NAMALWA (cell line): ENCODE measurements at places on chromosomes 16 and 17.

DNA sequence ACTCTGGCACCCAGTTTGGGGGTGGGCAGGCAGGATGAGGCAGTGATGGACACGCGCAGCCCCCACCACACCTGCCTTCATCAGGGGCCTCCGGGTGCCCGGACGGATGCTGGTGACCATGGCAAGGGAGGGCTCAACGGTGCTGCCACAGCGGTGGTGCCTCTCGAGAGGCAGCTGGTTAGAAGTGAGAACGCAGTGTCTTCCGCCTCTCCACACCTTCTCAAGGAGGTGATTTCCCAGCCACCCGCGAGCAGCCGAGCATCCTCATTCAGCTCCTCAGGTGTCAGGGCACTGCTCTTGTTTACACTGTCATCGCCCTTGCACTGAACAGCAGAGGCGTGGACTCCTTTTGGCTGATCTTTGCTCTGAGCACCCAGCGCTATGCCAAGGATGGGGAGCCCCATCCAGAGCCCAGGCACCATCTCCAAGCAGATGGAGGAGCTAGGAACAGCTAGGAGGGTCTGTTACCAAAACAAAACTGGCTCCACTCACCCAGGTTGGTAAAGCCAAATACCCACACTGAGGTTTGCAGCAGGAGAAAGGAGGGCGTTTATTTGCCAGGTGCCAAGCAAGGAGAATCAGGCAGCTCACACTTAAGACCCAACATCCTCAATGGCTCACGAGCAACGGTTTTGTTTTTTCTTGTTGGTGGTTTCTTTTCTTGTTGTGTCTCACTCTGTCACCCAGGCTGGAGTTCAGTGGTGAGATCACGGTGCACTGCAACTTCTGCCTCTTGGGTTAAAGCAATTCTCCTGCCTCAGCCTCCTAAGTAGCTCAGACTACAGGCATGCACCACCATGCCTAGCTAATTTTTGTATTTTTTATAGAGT is 174.3 kb upstream of the TNRC6C start:
- no peak for DNase-seq

DNA sequence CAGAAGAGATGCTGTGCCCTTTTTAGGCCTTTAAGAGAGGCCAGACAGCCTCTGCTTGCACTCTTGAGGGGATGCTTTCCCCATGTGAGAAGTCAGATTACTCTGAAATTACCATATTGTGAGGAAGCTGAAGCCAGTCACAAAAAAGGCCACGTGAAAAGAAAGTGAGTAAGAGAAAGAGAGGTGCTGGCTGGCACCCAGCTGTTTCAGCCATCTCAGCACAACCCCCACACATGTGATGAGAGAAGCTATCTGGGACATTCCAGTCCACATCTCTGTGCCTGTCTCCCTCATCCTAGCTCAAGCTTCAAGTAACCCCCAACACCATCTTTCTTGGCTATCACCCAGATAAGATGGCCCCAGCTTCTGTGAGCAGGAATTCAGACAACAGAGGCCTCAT is 131.4 kb downstream of the HS3ST2 start:
- no peak for DNase-seq

DNA sequence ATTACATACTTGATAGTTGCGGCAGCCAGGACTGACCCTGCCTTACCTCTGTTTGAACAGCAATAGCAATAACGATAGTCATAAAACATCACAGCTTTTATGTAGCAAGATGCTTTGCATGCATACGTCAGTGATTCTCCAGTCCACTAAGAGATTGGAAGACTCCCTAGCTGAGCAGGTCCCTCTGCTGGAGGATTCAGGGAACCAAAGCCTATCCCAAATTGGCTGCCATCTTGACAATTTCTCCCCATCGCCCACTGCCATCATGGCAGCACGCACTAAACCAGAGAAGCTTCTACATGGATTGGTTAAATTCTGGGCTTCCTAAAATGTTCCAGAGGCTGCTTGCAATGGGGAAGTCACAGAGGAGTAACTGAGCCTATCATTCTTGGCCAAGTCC is 360.6 kb upstream of the XYLT1 start:
- no peak for DNase-seq

DNA sequence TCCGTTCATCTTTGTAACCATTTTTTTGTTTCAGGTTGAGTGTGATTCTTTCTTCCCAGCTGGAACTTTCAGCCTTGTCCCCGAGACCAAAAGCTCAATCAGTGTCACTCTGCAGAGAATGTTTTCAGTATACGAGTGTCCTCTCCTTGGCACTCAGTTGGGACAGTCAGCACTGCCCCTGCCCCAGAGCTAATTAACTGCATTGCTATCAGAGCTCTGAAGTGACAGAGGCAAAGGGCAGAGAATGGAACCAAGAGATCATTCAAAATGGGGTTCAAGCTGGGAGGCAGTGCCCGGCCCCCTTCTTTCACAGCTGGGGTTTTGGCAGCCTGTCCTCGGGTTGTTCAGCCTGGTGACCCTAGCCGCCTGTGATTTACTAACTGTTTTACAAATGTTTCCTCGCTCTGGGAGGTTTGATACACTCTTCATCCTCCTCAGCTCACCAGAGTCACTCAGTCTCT is 195.9 kb upstream of the TBX2 start:
- no peak for DNase-seq

- no peak for DNase-seq
Observed at GRCh38 chr17:17526369-17526768, 30.2 kb upstream of the RASD1 start.

GRCh38 chr17:50508573-50509460 is 578 bp downstream of the MYCBPAP start:
- DNase-seq, result no peak

GRCh38 chr16:86584071-86584685 is 5.8 kb downstream of the FOXL1 start:
- no peak for DNase-seq

DNA sequence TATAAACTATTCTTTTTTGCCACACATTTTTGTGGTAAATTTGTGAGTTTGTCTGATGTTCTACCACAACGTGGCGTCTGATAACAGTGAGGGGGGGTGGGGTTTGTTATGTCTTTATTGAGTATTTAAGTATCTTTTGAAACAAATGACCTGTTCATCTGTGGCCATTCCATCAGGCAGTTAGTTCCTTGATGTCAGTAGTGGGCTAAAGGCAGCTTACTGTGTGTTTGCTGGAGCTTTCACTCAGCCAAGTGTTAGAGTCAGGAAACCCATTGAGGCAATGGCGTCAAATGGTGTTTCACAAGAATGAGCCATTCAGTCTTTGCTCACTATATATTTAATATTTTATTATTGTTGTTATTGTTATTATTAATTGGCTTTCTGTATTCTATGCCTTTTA is 28.0 kb downstream of the NQO1 start:
- no peak for DNase-seq

DNA sequence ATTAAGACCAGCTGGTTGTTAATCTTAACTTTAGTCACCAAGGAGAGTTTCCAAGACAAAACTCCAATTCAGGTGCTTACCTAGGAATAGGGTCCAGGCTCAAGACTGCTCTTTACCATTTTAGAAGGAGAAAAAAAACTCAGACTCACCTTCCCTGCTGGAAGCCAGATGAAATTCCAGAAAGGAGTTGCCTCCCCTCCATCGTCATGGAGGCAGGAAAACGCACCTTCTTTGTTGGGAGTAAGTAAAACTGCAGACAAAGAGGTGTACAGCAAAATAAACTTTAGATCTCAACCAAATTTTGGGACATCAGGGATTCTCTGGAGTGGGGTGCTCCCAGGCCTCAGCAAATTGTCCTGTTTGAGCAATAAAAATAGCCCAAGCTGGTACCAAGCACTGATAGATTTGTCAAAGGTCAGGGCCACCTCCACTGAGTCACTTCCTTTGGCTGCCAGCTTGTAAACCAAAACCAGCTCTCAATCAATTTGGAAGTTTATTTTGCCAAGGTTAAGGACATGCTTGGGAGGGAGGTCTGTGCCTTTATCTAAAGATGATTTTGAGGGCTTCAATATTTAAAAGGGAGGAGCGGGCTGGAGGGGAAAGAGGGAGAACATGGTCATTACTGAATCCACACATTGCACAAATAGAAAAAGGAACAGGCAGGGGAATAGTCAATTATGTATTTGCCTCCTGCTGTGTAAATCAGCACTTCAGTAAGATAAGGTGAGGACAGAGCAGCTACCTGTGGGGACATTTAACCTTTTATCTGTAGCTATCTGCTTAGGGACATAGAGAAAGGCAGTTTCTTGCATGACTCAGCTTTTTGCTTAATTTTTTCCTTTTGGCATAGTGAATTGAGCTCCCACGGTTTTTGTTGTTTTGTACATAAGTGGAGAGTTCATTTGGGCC is 1.5 kb upstream of the ALDH3A2 start:
- peak; percentile 1 for DNase-seq

DNA sequence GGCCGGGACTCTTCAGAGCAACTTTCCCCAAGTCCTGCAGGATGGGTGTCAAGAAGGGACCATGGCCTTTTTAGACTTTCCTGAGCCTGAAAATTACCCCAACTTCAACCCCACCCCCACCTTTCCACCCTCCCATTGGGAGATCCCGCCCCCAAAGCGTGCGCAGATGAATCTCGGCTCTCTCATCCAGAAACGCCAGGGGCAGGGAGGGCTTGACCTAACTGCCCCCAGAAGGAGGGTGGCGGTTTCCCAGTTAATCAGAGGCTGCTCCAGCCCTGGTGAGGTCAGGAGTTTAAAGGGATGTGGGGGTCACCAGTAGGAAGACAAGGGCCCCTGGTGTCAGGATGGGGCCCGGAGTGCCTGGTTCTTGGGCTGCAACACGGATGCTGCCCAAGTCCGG is 480 bp downstream of the KIF19 start:
- DNase-seq, result no peak

GRCh38 chr16:23801378-23801777 is 34.4 kb upstream of the PRKCB start:
- DNase-seq, result peak; percentile 77

GRCh38 chr17:22514767-22515320 is 822.5 kb downstream of the KCNJ18 start:
- no peak for DNase-seq

- DNase-seq, result no peak
Observed at GRCh38 chr16:84553873-84554399, 49.5 kb upstream of the MEAK7 start.

DNA sequence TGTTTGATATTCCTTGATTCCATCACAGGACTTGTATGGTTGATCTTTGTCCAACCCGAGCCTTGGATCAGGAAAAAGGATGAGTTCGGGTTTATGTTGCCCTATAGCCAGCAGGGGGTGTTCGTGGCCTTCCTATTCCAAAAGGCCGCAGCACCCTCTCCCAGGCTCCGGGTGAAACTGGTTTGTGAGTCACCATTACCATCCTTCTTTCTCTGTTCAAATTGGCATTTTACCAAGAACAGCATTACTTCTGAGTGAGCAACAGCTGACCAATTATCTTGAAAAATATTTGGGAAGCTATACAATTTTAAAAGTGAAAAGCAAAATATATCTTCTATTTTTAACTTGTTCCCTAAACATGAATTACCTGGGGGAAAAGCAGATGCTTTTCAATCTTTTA is 24.3 kb upstream of the KRT20 start:
- peak; percentile 60 for DNase-seq

DNA sequence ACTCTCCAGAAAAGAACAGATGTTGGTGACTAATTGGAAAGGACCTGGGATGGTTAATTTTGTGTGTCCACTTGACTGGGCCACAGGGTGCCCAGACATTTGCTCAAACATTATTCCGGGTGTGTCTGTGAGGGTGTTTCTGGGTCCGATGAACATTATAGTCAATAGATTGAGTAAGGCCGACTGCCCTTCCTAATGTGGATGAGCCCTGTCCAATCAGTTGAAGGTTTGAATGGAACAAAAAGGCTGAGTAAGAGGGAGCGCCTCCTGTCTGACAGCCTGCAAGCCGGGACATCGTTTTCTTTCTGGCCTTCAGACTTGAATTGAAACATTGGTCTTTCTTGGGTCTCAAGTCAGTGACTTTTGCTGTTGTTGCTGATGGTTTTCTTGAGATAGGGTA is 22.8 kb upstream of the ITPRIPL2 start:
- DNase-seq, result no peak

GRCh38 chr17:76000016-76000754 is 470 bp upstream of the CDK3 start:
- peak; percentile 70 for DNase-seq

DNA sequence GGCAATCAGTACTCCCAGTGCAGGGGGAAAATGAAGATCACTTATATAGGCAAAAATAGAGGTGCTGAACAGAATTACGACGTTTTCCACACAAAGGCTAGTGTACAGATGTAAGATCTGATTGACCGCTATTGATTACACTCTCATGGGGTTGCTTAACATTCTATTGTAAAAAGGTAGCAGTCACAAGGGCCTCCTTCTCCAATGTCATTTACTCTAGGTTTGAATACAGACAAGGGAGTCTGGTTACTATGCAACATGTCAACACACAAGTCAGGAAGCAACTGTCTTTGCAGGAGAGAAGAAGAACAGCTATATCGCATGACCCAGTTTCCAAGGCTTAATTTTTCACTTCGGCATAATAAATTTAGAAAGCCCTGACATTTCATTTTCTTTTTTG is 7.9 kb downstream of the KRT37 start:
- DNase-seq, result no peak

DNA sequence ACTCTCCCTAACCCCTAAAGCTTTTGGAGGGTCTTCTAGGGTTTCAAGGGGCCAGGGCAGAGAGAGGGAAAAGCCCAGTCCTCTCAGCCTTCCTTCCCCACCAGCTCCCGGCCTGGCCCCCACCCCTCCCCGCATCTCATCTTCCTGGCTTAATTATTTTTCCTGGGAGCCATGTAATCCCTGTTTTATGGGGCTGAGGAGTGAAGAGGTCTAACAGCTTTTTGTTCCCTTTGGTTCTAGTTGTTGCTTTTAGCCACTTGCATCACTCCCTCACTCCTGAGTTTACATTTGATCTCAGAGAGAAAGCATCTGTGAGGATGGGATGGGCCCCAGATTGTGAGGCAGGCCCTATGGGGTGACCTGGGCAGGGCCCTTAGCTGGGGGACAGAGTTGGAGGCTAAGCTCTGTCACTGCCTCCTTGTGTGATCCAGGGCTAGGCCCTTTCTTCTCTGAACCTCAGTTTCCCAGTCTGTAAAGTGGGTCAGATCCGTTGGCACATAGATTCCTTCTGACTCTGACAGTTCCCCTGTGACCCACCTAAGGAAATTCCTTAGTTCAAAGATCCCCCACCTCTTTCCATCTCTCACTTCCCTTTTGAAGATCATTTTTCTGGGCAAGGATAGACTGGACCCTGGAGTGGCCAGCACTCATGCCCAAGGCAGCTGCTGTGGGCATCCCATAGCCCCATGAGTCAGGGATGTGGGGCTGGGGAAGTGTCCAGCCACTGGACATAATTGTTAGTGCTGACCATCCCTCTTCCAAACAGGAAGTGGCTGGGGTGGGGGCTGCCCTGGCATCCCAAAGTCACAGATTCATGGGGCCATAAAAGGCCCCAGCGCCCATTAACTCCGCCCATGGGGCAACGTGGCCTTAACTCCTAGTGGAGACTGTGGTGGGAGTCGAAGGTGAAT is 20.1 kb downstream of the UNC119 start:
- DNase-seq, result no peak

GRCh38 chr16:67748834-67749233 is 29.7 kb upstream of the GFOD2 start:
- no peak for DNase-seq

DNA sequence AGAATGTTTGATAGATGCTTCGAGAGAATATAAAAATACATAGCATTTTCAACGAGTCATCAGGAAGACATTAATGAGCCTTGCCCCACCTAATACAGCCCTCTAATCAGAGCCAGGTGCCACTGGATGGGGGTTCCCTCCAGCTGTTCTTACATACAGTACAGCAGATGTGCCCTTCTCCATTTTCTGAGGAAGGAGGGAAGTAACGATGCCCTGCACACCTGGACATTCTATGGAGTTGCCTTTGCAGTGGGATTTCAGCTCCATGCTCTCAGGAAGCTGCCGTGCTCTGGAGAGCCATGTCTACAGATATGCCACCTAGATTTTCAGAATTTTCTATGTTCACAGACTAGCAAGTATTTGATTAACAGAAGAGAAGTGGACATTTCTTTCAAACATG is 36.3 kb downstream of the CDRT15 start:
- no peak for DNase-seq
